Spleen (tissue), 13 donors: ENCODE measurements at places on chromosomes 5 and 9. TPM values are rescaled to one million over a fixed set of nuclear protein-coding genes. Genes with fewer than 3 reads are reported as not detected.

DNA sequence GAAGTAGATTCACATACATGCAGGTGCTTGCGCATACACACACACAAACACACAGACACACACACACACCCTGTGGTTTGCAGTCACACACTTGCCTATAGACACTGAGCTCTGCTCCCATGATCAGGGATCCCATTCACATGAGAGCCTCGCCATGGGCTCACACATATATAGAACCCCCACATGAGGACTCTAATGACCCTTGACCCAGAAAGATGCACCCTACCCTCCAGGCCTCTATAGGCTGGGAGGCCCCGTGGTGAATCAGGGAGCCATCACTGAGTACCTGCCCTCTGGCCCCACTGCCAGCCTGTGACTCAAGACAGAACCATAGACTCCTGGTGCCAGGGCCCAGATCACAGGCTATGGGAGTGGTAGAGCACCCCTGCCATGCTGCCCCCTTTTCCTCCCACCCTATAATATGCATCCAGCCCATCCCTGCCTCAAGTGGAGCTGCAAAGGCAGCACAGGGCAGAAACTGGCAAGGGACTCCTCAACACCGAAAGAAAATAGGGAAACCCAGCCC is 3.3 kb upstream of the AQP3 start:
- H3K4me1 ChIP-seq, result peaks cover 41% of the 10 kb centered on the region
- H3K4me3 ChIP-seq, result no peak overlapping the region
- no peak for DNase-seq
- H3K27ac ChIP-seq, result no peak overlapping the region

- peaks cover 16% of the 10 kb centered on the region for H3K4me1 ChIP-seq
- no peak overlapping the region for H3K4me3 ChIP-seq
- H3K36me3 ChIP-seq, result peaks cover 9% of the 10 kb centered on the region
- H3K27me3 ChIP-seq, result no peaks in the 10 kb centered on the region
- no peak overlapping the region for H3K27ac ChIP-seq
- no peak for DNase-seq
These were observed 50.1 kb upstream of the MACIR start for GRCh38 chr5:103208460-103208859.

DNA sequence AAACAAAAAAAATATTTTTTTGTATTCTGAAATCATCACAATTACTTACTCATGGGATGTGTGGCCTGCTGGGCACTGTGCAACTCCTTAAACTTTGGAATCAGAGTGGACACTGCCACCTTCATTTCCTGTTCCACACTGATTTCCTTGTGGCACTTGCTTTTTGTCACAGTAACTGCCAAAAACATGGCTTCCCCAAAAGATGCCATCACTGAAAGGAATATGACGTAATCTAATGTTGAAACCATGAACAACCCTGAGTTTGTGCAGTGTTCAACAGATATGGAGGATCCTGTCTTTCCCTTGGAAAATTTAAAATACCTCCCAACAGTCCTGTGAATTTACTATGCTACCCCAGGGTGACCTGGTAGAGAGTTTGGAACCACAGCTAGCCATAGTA is 12.6 kb upstream of the IL12B start:
- peaks cover 30% of the 10 kb centered on the region for H3K4me1 ChIP-seq
- no peak overlapping the region for H3K27ac ChIP-seq
- no peaks in the 10 kb centered on the region for H3K36me3 ChIP-seq
- DNase-seq, result no peak

GRCh38 chr9:35905051-35905781 is 786 bp upstream of the HRCT1 start:
- no peak overlapping the region for H3K4me3 ChIP-seq
- DNase-seq, result no peak
- peak overlapping the region; percentile 80 for H3K27ac ChIP-seq
- no peaks in the 10 kb centered on the region for H3K36me3 ChIP-seq
- H3K4me1 ChIP-seq, result peaks cover 68% of the 10 kb centered on the region

The GRXCR2 gene
- total RNA-seq, result not detected
